ENCODE measurements at places on chromosomes 1 and 21. TPM values are rescaled to one million over a fixed set of nuclear protein-coding genes. Genes with fewer than 3 reads are reported as not detected.

DNA sequence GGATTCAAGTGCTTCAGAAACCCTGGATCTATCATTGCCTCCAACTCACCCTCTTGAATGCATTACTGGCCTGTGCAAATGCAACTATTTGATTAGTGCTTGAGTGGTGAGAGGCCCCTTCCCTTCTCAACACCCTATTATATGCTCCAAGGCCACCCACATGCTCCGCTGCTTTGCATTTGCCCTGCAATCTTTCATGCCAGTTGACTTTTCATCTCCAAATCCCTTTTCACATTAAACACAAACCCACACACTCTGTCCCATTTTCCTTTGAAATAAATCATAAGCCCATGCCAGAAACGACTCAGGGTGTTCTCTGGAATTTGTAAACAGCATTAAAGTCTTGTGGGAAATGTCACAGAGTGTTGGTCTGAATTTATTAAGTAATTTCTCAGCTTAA, 78.9 kb upstream of the CTTNBP2NL start:
- no peaks in the 10 kb centered on the region for H3K4me1 ChIP-seq
- H3K27me3 ChIP-seq = no peaks in the 10 kb centered on the region
- H3K27ac ChIP-seq = no peak overlapping the region
- H3K36me3 ChIP-seq = no peaks in the 10 kb centered on the region
- no peak overlapping the region for H3K4me3 ChIP-seq

DNA sequence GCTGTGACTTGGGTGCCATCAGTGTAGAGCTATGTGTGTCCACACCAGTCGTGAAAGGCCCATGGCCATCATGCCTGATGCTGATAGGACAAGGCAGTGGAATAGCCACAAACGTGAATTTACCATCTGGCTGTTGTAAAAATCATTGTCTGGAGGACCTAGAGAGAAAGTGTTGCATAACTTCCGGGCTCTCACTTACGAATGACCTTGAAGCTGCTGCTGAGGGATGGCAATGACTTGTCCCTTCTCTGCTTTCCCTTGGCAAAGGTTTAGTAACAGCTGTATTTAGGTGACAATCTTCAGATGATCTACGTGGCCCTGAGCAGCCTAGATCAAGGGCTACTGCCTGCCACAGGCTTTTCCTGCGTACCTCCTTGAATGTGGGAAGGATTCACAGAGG, 5.8 kb downstream of the ATP1B1 start:
- H3K27me3 ChIP-seq = peaks cover 3% of the 10 kb centered on the region
- no peak overlapping the region for H3K27ac ChIP-seq
- H3K4me1 ChIP-seq = peaks cover 5% of the 10 kb centered on the region
- no peak overlapping the region for H3K4me3 ChIP-seq

- no peak overlapping the region for H3K4me3 ChIP-seq
- no peaks in the 10 kb centered on the region for H3K36me3 ChIP-seq
- no peak for DNase-seq
- H3K27ac ChIP-seq = no peak overlapping the region
Measured at GRCh38 chr1:69073176-69073575, 494.5 kb upstream of the LRRC7 start.

Gene LRRC8C
- total RNA-seq = 6.7 TPM

DNA sequence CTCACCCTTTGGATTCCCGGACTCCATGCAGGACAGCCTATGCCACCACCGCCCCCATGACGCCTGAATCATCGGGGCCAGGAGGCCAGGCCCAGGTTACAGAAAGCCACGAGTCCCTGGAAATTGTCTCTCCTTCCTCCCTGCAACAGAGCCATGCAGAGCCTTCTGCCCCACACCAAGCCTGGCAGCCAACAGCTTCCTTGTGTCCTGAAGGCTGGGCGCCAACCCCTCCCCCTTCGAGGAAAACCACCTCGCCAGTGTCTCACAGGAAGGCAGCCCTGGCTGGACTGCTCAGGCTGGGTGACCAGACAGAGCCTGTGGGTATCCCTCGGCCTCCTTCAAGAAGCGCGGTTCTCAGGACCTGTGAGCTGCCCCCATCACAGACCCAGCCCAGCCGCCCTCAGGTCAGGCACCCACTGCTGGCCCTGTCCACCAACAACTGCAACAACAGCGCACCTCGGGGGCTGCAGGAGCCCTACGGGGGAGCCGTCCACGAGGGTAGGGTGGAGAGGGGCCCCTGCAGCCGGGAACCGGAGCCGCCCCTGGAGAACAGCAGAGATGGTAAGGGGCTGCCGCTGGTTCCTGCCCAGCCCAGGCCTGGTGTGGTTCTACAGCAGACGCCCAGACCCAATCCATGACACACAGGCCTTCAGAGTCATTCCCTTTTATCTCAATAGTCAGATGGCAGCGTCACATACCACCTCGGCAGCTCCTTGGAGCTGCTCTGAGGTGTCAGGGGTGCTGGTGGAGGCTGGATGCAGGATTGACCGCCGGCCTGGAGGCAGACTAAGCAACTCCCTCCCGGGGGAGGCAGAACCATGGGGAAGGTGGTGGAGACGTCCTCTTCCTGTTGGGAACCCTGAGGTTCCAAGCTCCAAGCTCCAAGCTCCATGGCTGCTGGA, 23.7 kb downstream of the KIAA1614 start:
- H3K36me3 ChIP-seq = no peaks in the 10 kb centered on the region
- no peak for DNase-seq
- peaks cover 21% of the 10 kb centered on the region for H3K4me1 ChIP-seq

DNA sequence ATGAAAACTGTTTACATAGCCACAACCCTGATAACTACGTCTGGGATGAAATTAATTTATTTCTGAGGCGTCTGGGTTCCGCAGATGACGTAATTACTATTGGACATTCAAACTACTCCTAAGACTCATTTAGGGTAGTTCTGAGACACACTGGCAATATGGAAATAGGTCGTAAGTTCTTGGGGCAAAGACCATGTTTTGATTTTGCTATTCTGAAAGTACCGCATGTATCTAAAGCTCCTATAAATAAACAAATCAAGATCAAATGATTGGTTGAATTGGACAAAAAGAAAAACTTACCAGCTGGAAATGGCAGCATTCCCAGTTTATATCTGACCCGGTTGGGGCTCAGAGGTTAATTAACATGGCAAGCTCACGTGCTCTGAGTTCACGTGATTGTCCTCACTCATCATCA, 74.3 kb downstream of the DHRS3 start:
- no peak overlapping the region for H3K27ac ChIP-seq
- no peaks in the 10 kb centered on the region for H3K4me1 ChIP-seq
- H3K27me3 ChIP-seq = no peaks in the 10 kb centered on the region
- H3K4me3 ChIP-seq = no peak overlapping the region
- no peaks in the 10 kb centered on the region for H3K36me3 ChIP-seq

Gene MAP10
- 1.9 TPM for total RNA-seq

DNA sequence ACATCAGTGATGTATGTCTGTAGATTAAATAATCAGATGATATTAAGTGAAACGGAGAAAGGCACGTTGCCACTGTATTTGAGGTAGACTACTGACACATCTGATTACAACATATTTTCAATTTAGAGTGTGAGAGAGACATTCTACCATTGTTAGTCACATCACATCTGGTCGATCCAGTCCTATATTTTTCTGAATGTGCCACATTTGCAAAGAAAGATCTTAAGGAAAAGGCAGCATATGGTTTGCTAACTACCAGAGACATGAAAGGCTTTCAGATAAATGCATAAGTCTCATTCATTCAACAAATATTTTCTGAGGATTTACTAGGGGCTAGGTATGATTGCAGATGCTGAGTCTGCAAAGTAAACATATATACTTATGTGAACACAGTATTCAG, 114.3 kb upstream of the RUNX1 start:
- H3K4me3 ChIP-seq = no peak overlapping the region
- no peaks in the 10 kb centered on the region for H3K27me3 ChIP-seq
- H3K4me1 ChIP-seq = no peaks in the 10 kb centered on the region
- H3K36me3 ChIP-seq = no peaks in the 10 kb centered on the region
- H3K27ac ChIP-seq = no peak overlapping the region

DNA sequence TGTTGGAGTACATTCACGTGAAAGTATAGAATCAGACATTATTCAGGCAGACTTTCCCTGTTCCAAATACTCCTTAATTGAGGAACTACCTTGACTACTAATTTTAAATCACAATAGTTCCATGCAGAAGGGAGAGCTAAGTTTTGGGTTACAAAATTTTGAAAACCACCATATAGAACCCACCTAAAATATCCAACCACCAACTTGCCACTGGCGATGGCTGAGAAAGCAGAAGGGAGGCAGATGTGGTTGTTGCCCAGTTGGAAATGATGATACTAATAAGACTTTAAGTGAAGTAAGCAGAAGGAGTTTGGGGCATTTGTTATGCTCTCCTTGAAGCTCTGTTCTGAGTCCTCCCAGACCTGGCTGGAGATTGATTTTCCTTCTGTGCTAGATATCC, 190.7 kb downstream of the HLX start:
- no peak for DNase-seq
- peak overlapping the region; percentile 80 for H3K27ac ChIP-seq
- H3K36me3 ChIP-seq = no peaks in the 10 kb centered on the region
- H3K4me3 ChIP-seq = no peak overlapping the region
- no peaks in the 10 kb centered on the region for H3K27me3 ChIP-seq

GRCh38 chr1:230219174-230220067, 152.4 kb downstream of the GALNT2 start:
- no peaks in the 10 kb centered on the region for H3K27me3 ChIP-seq
- H3K4me1 ChIP-seq = peaks cover 36% of the 10 kb centered on the region
- no peak overlapping the region for H3K4me3 ChIP-seq
- DNase-seq = no peak
- H3K36me3 ChIP-seq = no peaks in the 10 kb centered on the region
- H3K27ac ChIP-seq = no peak overlapping the region

Gene CLCA4
- not detected for total RNA-seq

Gene PRAMEF12
- not detected for total RNA-seq

- no peak for DNase-seq
- no peaks in the 10 kb centered on the region for H3K4me1 ChIP-seq
- no peaks in the 10 kb centered on the region for H3K36me3 ChIP-seq
- H3K27me3 ChIP-seq = no peaks in the 10 kb centered on the region
- no peak overlapping the region for H3K4me3 ChIP-seq
- H3K27ac ChIP-seq = no peak overlapping the region
Measured at GRCh38 chr1:246390855-246391254, 116.2 kb downstream of the SMYD3 start.

Gene NRIP1
- 32.1 TPM for total RNA-seq

DNA sequence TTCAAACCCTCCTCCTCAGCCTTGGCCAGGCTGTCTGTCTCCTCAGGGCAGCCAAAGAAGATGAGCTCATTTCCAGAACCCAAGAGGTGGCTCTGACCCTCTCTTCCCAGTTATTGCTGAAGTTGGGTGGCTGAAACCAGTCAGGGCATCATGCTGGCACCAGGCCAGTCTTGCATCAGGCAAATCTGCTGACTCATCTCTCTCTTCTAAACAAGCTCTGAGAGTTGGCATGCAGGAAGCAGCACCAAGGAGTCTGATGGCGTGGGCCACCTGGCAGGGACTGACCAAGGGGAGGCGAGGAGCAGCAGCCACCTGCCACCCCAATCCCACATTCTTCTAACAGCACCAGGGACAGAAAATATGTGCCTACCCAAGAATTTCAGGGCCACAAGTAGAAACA, 104.8 kb upstream of the ATP1A1 start:
- no peak overlapping the region for H3K27ac ChIP-seq
- H3K4me1 ChIP-seq = no peaks in the 10 kb centered on the region
- DNase-seq = no peak
- H3K4me3 ChIP-seq = no peak overlapping the region

Gene INAVA
- 0.34 TPM for total RNA-seq

Measured in B cell (primary cell).